ENCODE measurements at places on chromosomes 13 and 19. TPM values are rescaled to one million over a fixed set of nuclear protein-coding genes. Genes with fewer than 3 reads are reported as not detected.

DNA sequence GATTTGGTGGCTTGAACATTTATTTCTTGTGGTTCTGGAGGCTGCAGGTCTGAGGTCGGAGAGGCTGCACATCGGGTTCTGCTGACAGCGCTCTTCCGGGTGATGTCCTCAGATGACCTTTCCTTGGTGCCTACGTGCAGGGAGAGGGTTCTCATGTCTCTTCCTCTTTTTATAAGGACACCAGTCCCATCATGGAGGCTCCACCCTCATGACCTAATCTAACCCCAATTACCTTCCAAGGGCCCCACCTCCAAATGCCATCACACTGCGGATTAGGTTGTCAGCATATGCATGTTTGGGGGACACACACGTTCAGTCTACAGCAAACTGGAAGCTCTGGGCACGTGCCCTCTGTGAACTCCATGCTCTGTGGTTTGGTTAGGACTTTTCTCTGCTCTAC lies 338.6 kb downstream of the FGF9 start:
- H3K27me3 ChIP-seq: peaks cover 2% of the 10 kb centered on the region
- H3K4me3 ChIP-seq: no peak overlapping the region
- H3K27ac ChIP-seq: no peak overlapping the region
- H3K4me1 ChIP-seq: no peaks in the 10 kb centered on the region

The SLC25A41 gene
- total RNA-seq: not detected

- no peaks in the 10 kb centered on the region for H3K36me3 ChIP-seq
- H3K4me3 ChIP-seq: no peak overlapping the region
- H3K27me3 ChIP-seq: no peaks in the 10 kb centered on the region
- H3K27ac ChIP-seq: no peak overlapping the region
- DNase-seq: no peak
These were observed 51.1 kb downstream of the LMO7 start for GRCh38 chr13:75687150-75687763.

DNA sequence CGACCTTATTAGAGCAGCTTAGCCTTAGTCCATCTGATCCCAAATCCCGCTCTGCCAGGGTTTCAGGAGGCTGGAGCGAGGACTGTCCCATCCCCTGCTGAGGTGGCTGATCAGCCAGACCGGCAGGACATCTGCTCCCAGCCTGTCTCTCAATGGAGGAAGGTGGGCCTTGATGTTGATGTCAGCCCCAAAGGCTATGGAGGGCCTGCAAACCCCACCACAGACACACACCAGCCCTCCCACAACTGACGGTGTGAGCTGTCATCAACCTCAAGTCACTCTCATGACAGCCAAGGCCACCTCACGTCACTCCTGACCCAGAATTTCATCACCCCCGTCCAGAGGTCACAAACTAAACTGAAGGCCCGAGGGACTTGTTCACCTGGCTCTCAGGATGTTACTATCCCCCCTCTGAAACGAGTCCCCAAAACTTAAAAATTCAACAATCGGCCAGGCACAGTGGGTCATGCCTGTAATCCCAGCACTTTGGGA lies 25.5 kb downstream of the RHPN2 start:
- no peaks in the 10 kb centered on the region for H3K27me3 ChIP-seq
- no peaks in the 10 kb centered on the region for H3K36me3 ChIP-seq
- no peaks in the 10 kb centered on the region for H3K4me1 ChIP-seq
- no peak overlapping the region for H3K27ac ChIP-seq
- DNase-seq: no peak

The SHANK1 gene
- 0.83 TPM for total RNA-seq

The WDFY2 gene
- 1.7 TPM for total RNA-seq

The TIMM44 gene
- 95.8 TPM for total RNA-seq

DNA sequence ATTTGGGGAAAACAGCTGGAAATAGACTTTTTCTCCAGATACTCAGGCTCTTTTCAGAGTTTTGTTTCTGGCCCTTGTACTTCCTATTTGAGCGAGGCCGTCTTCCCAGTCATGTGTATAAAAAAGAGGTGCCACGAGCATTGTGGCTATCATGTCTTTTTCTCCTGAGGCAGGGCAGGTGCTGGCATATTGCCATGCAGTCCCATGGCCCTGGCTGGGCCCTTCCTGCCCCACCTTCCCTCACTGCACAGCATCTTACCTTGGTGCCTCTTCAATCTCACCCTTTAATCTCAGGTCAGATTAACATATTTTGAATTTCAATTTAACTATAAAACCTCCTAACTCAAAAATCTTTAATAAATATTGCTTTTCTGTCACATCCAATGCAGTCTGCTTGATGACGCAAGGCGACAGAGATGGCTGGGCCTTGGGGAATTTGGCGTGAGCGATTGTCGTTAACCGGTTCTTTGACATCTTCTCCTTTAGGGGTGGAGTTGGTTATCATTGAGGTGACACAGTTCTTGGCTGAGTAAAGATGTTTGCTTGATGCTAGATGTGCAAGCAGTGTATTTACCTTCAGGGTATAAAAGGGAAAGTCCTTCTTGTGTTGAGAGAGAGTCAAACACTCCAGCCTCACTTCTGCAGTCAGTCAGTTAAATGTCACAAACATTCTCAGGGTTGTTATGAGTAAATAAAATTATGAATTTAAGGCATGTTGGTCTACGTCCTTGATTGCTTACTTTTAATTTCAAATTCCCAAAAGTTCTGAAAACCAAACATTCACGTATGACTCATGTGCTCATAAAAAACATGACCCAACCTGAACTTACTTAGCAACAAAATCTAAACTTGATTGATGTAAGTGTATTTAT lies 289.9 kb downstream of the MYO16 start:
- no peaks in the 10 kb centered on the region for H3K36me3 ChIP-seq
- no peak overlapping the region for H3K27ac ChIP-seq
- H3K27me3 ChIP-seq: no peaks in the 10 kb centered on the region

The CAPS gene
- 1.3 TPM for total RNA-seq

The CNN1 gene
- total RNA-seq: 11.9 TPM

DNA sequence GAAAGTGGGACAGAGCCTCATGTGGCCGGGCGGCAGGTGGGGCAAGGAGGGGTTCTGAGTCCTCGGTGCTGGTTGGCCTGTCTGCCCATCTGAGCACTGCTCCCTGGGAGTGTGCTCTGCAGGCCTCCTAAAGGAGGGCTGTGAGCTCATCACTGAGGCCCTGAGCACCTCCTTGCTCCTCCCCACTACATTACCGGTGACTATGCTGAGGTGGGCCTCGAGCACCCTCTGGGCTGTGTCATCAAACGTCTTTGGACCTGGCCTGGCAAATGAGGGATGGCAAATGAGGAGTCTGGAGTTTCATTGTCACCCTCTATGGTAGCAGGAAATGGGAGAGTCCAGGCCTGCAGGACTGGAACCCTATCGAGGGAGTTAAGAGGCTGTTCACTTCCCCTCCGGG lies 38.8 kb upstream of the ZNF429 start:
- H3K27me3 ChIP-seq: peaks cover 2% of the 10 kb centered on the region
- H3K27ac ChIP-seq: no peak overlapping the region
- no peak overlapping the region for H3K4me3 ChIP-seq
- DNase-seq: no peak
- H3K4me1 ChIP-seq: no peaks in the 10 kb centered on the region

- H3K27me3 ChIP-seq: no peaks in the 10 kb centered on the region
- no peak overlapping the region for H3K27ac ChIP-seq
- no peak for DNase-seq
- H3K4me1 ChIP-seq: no peaks in the 10 kb centered on the region
- H3K4me3 ChIP-seq: no peak overlapping the region
These were observed 459.3 kb upstream of the SLC10A2 start for GRCh38 chr13:103525530-103525929.

DNA sequence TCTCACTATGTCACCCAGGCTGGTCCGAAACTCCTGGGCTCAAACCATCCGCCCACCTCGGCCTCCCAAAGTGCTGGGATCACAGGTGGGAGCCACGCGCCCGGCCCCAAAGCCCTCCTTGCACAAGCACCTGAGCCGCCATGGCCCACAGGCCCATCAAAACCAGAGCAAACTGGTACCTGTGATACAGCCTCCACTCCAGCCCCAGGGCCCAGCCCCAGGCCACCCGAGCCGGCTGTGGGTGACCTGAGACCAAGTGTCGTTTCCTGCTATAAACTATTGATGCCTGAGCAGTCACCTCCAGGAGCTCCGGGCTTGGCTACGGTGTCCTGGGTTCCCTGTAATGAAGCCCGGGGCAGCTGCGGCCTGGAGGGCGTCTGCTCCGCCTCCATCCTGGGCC lies 9.7 kb upstream of the PTBP1 start:
- no peak for DNase-seq
- no peak overlapping the region for H3K4me3 ChIP-seq
- H3K27me3 ChIP-seq: no peaks in the 10 kb centered on the region
- H3K36me3 ChIP-seq: no peaks in the 10 kb centered on the region
- no peak overlapping the region for H3K27ac ChIP-seq

GRCh38 chr13:50424993-50425392 lies 409.7 kb downstream of the KCNRG start:
- peaks cover 75% of the 10 kb centered on the region for H3K4me1 ChIP-seq
- no peaks in the 10 kb centered on the region for H3K36me3 ChIP-seq
- H3K27ac ChIP-seq: peak overlapping the region; percentile 87
- H3K4me3 ChIP-seq: no peak overlapping the region

DNA sequence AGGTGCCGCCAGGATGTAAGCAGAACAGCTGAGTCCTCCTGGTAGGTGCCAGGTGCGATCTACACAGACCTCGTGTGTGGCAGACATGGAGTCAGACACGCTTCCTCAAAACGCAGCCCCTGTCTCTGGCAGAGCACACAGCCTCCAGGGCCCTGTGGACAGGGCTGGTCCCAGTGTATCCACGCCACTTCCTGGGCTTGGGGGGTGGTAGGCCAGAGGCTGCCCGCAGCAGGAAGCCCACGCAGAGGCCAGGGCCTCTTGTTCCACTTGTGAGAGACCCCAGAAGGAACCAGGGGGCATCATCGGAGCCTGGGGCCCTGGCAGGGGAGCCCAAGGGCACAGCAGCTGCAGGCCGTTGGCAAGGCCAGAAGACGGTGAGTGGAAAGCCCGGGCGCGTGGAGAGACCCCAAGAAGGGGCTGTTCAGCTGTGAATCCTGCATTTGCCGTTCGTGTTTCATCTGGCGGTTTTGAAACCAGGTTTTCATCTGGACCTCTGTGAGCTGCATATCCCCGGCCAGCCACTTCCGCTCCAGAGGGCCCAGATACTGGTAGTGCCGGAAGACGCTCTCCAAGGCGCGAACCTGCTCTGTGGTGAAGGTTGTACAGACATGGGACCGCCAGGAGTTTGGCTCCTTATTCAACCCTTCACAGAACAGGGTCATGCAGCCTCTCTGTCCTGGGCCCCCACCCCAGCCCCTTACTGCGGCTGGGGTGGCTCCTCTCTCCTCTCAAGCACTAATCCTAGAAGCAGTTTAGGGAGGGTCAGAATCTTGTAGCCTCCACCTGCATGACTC lies 25.1 kb upstream of the SLITRK1 start:
- DNase-seq: no peak
- no peaks in the 10 kb centered on the region for H3K36me3 ChIP-seq
- no peaks in the 10 kb centered on the region for H3K27me3 ChIP-seq
- H3K4me3 ChIP-seq: no peak overlapping the region
- H3K4me1 ChIP-seq: no peaks in the 10 kb centered on the region

DNA sequence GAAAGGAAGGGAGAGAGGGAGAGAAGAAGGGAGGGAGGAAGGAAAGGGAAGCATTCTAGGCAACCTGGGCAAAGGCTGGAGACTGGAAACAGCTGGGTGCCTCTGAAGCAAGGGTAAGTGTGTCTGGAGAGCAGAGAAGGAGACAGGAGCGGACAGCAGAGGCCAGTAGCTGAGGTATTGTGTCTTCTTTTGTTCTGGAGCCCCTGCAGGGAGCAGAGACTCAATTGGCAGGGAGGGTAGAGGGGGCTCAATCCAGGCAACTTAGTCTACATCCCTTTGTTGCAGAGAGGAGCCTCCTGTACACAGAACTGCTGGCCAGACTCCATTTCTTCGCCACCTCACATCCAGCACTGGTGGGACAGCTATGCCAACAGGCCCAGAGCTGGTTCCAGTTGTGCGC lies 53.2 kb downstream of the NWD1 start:
- no peak overlapping the region for H3K27ac ChIP-seq
- no peak for DNase-seq
- H3K36me3 ChIP-seq: no peaks in the 10 kb centered on the region
- no peak overlapping the region for H3K4me3 ChIP-seq

The CTXN1 gene
- not detected for total RNA-seq

- H3K27ac ChIP-seq: no peak overlapping the region
- H3K27me3 ChIP-seq: no peaks in the 10 kb centered on the region
- DNase-seq: no peak
- no peaks in the 10 kb centered on the region for H3K36me3 ChIP-seq
These were observed 369.2 kb downstream of the PCDH9 start for GRCh38 chr13:66860878-66861417.

GRCh38 chr19:33086955-33087354 lies 6.0 kb downstream of the GPATCH1 start:
- H3K4me3 ChIP-seq: no peak overlapping the region
- no peak for DNase-seq

The CKM gene
- 16,244 TPM for total RNA-seq

The WTIP gene
- 2.9 TPM for total RNA-seq

The GPALPP1 gene
- 12.0 TPM for total RNA-seq

The OR1I1 gene
- total RNA-seq: not detected

GRCh38 chr19:22901431-22902130 lies 69.5 kb downstream of the ZNF723 start:
- H3K27ac ChIP-seq: no peak overlapping the region
- no peaks in the 10 kb centered on the region for H3K4me1 ChIP-seq
- no peaks in the 10 kb centered on the region for H3K36me3 ChIP-seq
- no peaks in the 10 kb centered on the region for H3K27me3 ChIP-seq
- no peak overlapping the region for H3K4me3 ChIP-seq

GRCh38 chr13:102038787-102039186 lies 363.1 kb downstream of the FGF14 start:
- H3K4me3 ChIP-seq: no peak overlapping the region
- no peaks in the 10 kb centered on the region for H3K4me1 ChIP-seq
- DNase-seq: no peak
- no peaks in the 10 kb centered on the region for H3K36me3 ChIP-seq
- H3K27me3 ChIP-seq: no peaks in the 10 kb centered on the region
- H3K27ac ChIP-seq: no peak overlapping the region

GRCh38 chr13:102993348-102993747 lies 72.9 kb downstream of the SLC10A2 start:
- no peak overlapping the region for H3K4me3 ChIP-seq
- DNase-seq: no peak
- H3K4me1 ChIP-seq: no peaks in the 10 kb centered on the region
- H3K36me3 ChIP-seq: no peaks in the 10 kb centered on the region
- no peak overlapping the region for H3K27ac ChIP-seq
- H3K27me3 ChIP-seq: no peaks in the 10 kb centered on the region

DNA sequence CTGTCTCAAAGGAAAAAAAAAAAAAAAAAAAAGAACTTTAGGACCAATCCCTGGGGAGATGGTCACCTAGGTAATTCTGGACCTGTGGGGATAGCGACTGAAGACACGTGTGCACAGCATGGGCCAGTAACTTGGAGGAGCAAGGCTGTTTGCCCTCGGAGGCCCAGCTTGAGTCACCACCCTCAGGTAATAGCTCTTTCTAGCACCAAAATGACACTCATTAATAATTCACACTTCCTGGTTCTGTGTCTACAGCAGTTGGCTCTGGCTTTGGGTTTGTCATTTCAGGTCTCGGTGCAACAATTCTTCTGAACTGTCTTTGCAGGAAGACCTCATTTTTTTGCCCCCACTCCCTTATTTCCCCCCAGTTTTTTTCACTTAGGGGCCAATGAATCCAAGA lies 3.9 kb upstream of the ATP11A start:
- no peak for DNase-seq
- H3K27me3 ChIP-seq: no peaks in the 10 kb centered on the region
- H3K4me3 ChIP-seq: no peak overlapping the region
- no peak overlapping the region for H3K27ac ChIP-seq
- H3K4me1 ChIP-seq: no peaks in the 10 kb centered on the region
